ENCODE measurements at places on chromosomes 16 and 17.
A peak's percentile ranks its signal among the peaks of the same experiment; 100 is the strongest.

DNA sequence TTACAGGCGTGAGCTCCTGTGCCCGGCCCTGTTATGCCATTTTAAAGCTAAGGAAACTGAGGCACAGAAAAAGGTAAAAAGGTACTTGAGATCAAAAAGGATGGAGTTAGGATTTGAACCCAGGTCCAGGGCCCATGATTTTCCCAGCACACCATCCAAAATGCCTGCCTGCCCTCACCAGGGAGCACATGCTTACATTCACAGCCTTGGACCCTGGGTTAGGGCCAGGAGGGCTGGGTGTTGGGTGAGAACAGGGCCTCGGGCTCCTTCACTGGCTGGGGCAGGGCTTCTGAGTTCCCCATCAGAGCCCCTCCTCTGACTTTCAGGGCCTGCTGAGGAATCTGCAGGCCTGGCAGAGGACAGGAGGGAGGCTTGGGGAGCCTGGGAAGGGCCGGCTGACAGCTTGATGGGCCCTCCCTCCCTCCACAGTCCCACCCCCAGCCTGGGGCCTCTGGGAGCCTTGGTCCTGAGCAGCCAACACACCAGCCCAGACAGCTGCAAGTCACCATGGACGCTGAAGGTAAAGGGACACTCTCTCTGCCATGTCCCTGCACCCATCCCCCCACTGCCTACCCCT, at the start of gene QPRT:
TSS of gene QPRT (plus strand) at position 490 of the 577 bp plus-strand sequence. CDS start at position 508, 18 bp downstream.
- DNase-seq: no peak

DNA sequence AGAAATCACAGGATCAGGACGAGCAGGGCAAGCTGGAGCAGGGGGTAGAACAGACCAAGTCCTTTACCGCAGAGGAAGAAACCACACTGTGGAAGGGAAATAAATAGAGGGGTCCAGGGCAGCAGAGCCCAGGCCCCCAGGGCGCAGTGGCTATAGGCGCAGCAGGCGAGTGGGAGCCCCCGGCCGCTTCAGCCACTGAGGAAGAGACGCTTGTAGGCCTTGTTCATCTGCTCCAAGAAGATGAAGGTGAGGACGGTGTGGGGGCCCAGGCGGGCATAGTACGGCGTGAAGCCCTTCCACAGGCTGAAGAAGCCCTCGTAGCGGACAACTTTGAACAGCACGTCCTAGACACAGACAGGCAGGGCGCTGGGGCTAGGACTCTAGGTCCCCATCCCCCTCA, 2.3 kb downstream of the SLC25A11 start:
- no peak for DNase-seq

- no peak for DNase-seq
Measured at GRCh38 chr17:21164216-21164615, 37.5 kb downstream of the DHRS7B start.

DNA sequence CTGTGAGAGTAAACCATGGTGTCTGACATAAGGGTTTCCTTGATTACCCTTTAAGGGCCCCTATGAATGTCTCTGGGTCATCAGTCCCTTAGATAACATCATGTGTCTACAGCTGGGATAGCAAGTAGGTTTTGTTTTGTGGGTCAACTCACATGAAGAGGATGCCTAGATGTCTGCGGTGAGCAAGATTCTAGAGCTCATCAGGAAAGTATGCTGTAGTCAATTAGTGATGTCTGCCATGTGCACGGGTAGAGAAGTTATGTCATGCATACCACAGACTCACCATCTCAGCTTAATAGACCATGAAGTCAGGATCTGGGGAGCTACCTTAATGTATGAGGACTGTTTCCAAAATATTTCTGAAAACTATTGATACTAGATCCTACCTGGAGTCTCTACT, 57.5 kb downstream of the CDH13 start:
- DNase-seq: no peak

- DNase-seq: no peak
Measured at GRCh38 chr16:70695331-70696070, 9.6 kb upstream of the MTSS2 start.

DNA sequence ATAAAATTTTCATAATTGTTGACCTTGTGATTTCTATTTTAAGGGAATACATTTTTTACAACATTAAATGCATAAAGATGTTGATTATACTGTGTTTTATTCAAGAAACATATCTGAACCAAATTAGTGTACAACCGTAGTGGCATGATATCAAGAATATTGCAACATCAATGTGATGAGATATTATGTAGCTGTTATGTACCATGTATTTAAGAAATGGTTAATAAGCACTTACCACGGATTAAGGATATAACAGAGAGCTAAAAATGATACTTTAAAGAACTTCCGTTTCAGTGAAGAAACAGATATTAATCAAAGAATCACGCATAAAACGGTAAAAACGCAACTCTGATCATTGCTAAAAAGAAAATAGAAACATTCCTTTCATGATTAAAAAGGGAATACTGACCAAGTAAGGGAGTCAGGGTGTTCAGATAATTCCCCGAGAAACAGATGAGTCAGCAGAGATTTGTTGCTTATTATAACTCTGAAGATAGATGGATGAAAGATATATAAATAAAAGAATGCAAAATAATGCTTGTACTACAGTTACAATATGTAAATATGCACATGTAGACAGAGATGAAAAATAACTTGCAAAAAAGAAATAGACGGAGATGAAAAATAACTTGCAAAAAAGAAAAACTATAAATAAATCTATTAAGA, 281.9 kb upstream of the MAF start:
- no peak for DNase-seq

DNA sequence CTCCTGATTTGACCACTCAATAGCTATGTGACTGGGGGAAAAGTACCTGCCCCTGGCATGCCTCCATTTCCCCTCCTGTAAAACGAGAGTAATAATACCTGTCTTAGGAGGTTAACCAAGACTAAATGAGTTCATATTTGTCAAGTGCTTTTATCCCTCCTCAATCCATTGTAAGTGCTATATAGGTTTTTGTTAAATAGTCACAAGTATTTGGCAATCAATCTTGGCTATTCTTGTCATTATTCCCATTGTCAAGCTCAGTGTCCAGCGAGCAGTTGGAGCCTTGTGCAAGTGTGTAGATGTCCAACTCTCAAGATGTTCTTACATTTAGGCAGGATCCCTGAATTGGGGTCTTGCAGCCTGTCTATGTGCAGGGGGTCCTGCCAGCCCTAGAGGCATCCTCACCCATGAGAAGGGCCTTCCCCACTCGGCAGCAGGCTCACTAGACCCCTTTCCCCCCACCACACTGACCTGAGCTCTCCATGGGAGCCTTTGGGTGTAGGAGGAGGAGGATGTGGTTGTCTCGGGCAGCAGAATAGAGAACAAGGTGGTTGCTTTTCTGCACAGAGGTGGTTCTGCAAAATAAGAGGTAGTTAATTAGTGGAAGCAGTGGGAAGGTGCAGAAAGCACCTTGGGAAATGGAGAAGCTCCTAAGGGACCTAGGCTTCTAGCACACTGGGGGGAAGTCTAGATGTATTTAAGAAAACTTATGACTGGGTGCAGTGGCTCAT, 18.0 kb downstream of the PIK3R6 start:
- no peak for DNase-seq

- no peak for DNase-seq
Measured at GRCh38 chr16:1375741-1376410, 24.1 kb downstream of the GNPTG start.

GRCh38 chr16:46732561-46732960, 15.6 kb downstream of the MYLK3 start:
- DNase-seq: no peak

DNA sequence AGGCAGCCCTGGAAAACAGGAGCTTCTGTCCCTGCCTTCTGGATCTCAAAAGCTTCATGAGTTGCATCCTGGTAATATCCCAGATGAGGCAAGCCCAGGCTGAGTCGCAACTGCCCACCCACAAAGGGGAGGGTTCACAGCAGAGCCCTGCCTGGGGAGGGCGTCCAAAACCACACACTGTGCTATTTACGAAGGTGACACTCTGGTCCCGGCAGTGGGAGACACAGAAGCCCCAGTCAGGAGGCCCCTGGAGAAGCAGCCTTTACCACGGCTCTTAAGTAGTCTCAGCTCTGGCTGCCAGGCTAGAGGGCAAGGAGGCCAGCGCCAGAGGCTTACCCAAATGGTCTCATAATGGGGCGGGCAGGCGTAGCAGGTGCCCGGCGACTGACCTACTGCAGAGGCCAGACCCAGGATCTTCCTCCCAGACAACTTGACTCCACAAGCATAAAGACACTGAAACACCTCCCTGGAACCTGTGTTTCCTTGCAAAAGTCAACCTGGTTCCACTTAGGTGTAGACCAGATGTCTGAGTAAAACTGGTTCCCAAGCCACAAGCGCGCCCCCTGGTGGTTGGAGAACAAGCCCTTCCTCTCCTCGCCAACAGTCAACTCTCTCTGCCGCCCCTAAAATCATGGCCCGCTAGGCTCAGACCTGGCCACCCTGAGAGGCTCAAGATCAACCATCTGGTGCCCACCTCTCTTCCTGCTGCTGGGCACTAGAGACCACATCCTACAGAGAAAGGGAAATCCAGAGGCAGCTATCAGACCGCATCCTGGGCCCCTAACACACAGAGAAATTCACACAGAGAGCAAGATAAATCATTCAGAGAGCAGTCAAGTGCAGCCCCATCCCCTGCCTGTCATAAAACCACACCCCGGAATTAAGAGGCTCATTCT, 5.2 kb downstream of the AXIN2 start:
- DNase-seq: peak; percentile 73

DNA sequence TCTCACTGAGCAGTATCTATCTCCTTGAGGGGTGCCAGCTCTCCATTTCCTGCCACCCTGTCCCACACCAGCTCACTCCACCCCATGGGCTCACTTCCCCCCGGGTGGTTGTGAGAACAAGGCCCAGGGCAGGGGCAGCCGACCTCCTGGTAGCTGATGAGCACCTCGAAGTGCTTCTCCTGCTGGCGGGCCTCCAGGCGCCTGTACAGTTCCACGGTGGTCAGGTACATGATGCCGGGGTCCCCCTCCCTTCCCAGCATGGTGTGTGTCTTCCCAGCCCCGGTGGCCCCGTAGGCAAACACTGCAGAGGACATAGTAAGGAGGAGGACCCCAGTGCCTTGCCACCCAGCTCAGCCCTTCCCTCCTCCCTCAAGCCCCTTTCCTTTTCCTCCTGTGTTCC, 12.5 kb downstream of the KIF18B start:
- DNase-seq: no peak

- DNase-seq: no peak
Measured at GRCh38 chr16:51497541-51498211, 346.6 kb upstream of the SALL1 start.

- DNase-seq: no peak
Measured at GRCh38 chr17:69678206-69678605, 263.7 kb downstream of the MAP2K6 start.

DNA sequence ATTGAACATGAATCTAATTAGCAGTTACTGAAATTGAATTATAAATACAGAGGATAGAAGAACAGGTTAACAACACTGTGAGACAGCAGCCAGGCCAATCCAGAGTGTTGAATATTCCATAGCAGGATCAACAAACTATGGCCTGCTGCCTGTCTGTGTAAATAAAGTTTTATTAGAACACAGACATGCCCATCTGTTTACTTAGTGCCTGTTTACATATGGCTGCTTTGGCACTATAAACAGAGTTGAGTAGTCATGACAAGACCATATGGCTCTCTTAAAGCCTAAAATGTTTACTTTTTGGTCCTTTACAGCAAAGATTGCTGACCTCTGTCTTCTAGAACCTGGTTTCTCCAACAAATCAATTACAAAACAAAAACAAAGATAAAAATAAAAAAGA, 115.4 kb upstream of the CDC42EP4 start:
- DNase-seq: no peak

DNA sequence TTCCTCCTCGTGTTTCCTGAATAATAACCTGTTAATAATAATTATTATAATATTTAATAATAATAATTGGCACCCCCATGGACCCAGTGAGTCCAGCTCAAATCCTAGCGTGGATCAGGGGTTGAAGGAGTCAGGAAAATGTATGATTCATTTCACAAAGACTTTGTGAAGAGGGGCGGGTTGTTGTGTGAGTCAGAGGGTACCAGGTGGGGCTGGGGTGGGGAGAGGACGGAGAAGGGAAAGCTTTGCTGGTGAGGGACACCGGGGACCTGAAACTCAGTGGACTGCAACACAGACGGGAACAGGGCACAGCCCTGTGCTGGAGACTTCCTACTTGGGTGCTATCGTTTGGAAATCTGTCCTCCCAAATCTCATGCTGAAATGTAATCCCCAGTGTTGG, 3.1 kb upstream of the ADORA2B start:
- no peak for DNase-seq

- DNase-seq: no peak
Measured at GRCh38 chr17:77208856-77209255, 68.1 kb downstream of the SEC14L1 start.

DNA sequence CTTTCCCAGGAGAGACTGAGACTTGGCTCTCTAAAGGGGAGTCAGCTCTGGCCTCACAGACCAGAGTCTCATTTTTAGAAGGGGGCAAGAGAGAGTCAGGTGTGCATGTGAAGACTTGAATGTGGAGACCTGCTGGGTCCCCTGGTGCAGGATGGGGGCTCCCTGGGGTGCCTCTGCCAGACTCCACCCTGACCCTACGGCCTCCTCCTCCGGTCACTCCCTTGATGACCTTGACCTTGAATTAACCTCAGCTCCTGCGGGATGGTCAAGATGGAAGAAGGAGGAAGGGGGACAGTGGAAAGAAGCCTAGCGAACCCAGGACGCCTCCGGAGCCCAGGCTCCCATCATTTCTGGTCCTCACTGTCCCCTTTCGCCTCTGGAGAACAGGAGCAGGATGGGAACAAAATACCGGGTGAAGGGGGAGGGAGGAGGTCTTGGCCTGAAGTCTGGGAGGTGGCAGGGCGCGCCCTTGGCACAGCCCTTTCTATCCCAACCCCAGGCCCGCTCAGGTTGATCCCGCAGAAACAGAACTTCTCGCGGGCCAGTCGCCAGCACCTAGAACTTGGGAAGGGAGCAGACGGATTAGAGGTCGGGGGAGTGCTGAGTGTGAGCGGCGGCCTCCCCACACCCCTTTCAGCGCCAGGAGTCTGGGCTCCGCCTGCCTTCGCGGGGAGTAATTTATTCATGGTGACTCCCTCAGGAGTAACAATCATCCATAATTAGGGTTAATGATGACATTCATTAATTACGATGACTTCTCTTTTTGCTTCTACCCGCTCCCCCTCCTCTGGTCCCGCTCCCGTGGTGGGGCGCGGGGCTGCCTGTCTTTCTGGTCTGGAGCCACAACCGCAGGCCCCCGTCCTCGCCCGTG, 1.6 kb downstream of the STAC2 start:
- no peak for DNase-seq

- no peak for DNase-seq
Measured at GRCh38 chr17:8966926-8967325, 1.4 kb upstream of the PIK3R5 start.

DNA sequence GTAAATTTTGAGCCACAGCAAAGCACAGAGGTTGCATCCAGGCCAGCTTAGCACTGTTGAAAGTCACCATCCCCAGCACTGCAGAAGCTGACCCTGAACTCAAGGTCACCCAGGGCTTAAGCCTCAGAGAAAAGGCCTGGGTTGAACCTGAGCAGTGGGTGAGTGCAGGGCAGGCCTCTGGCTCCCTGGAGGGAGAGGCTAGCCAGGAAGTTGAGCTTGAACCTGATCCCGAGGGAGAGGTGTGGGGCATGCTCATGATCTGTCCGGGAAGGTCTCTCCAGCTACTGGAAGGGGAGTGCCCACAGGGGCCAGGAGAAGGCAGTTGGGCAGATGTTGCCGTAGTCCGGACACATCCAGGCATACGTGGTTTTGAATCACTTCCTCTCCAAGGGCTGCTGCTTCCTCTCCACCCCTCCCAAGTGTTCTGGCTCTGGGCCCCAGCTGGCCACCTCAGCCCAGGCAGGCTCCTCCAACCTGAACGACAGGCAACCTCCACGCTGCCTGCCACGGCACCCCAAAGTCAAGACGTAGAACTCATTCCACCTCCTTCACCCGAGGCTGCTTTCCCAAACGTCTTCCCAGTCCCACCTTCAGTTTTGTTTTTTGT, 18.4 kb downstream of the CARHSP1 start:
- no peak for DNase-seq
